ENCODE measurements at places on chromosomes 13 and 19. TPM values are rescaled to one million over a fixed set of nuclear protein-coding genes. Genes with fewer than 3 reads are reported as not detected.

Gene TMEM255B
- 0.65 TPM for total RNA-seq

Gene CYP2B6
- not detected for total RNA-seq

Gene CPT1C
- 1.6 TPM for total RNA-seq

Gene LRRC63
- total RNA-seq, result not detected

Gene ELAVL1
- 45.8 TPM for total RNA-seq

Gene RASL11A
- 2.7 TPM for total RNA-seq

Gene ZNF429
- 10.4 TPM for total RNA-seq

Gene CYP4F2
- not detected for total RNA-seq

Gene KIR3DL1
- not detected for total RNA-seq

Gene DLEU7
- total RNA-seq, result not detected

Gene LILRA1
- under 0.01 TPM for total RNA-seq

Gene NEK3
- 8.9 TPM for total RNA-seq

Gene KLHL1
- not detected for total RNA-seq

Gene ZNF302
- total RNA-seq, result 21.2 TPM

Gene WDR83
- total RNA-seq, result 9.1 TPM

Gene RNF225
- total RNA-seq, result 2.8 TPM

Gene KLK8
- 0.39 TPM for total RNA-seq

Gene ZBTB7A
- total RNA-seq, result 46.5 TPM

Gene ZNF541
- 2.7 TPM for total RNA-seq

Gene CGB1
- total RNA-seq, result not detected

Gene RFXAP
- total RNA-seq, result 0.79 TPM

Gene ZNF888
- total RNA-seq, result 12.3 TPM

Gene PTOV1
- total RNA-seq, result 134 TPM

Gene TUBA3C
- not detected for total RNA-seq

Gene NXNL1
- not detected for total RNA-seq

Gene RAP2A
- total RNA-seq, result 27.4 TPM

Gene AMER2
- 0.43 TPM for total RNA-seq

Gene DOCK9
- 58.5 TPM for total RNA-seq

Gene POU4F1
- 0.11 TPM for total RNA-seq

Gene KASH5
- not detected for total RNA-seq

Gene SHISA7
- total RNA-seq, result not detected

Gene CLIP3
- total RNA-seq, result 6.3 TPM

Gene ZNF793
- total RNA-seq, result 7.5 TPM

Gene KANK3
- 1.2 TPM for total RNA-seq

All from placental epithelial cell (primary cell).